ENCODE measurements at places on chromosomes 6 and 20. TPM values are rescaled to one million over a fixed set of nuclear protein-coding genes. Genes with fewer than 3 reads are reported as not detected.

The RALGAPA2 gene
- 31.3 TPM for total RNA-seq

The BFSP1 gene
- total RNA-seq, result 1.1 TPM

The KHDC1L gene
- not detected for total RNA-seq

The RCAN2 gene
- total RNA-seq, result 0.10 TPM

The PDE7B gene
- 2.0 TPM for total RNA-seq

The STK38 gene
- 91.6 TPM for total RNA-seq

The RPL7L1 gene
- total RNA-seq, result 69.5 TPM

The PDE10A gene
- not detected for total RNA-seq

The CRISP3 gene
- total RNA-seq, result not detected

The PRR18 gene
- not detected for total RNA-seq

The ZNF831 gene
- 9.7 TPM for total RNA-seq

The BTN1A1 gene
- not detected for total RNA-seq

The MRAP2 gene
- not detected for total RNA-seq

The KCNK16 gene
- not detected for total RNA-seq

The KIF13A gene
- not detected for total RNA-seq

The OPRM1 gene
- total RNA-seq, result not detected

The SLC17A1 gene
- total RNA-seq, result not detected

The MATN4 gene
- not detected for total RNA-seq

The BEND6 gene
- total RNA-seq, result not detected

The CSE1L gene
- total RNA-seq, result 60.4 TPM

The WFDC10B gene
- not detected for total RNA-seq

The PTCHD4 gene
- total RNA-seq, result not detected

The ZBTB46 gene
- total RNA-seq, result 0.05 TPM

The PAX1 gene
- not detected for total RNA-seq

The SLC22A1 gene
- 0.60 TPM for total RNA-seq

The ULBP2 gene
- 2.7 TPM for total RNA-seq

The CASS4 gene
- total RNA-seq, result 5.8 TPM

The CTCFL gene
- not detected for total RNA-seq

The C20orf141 gene
- not detected for total RNA-seq

The RTF2 gene
- total RNA-seq, result 95.4 TPM

The DNAH8 gene
- total RNA-seq, result 0.03 TPM

The UNC5CL gene
- 1.6 TPM for total RNA-seq

The TMEM244 gene
- total RNA-seq, result not detected

The FILIP1 gene
- total RNA-seq, result not detected

The SAMD10 gene
- total RNA-seq, result 20.5 TPM

The PCK1 gene
- total RNA-seq, result not detected

The RAD21L1 gene
- not detected for total RNA-seq

The PGC gene
- total RNA-seq, result not detected

The IL17F gene
- not detected for total RNA-seq

The BLOC1S5 gene
- 19.7 TPM for total RNA-seq

The NEU1 gene
- total RNA-seq, result 23.4 TPM

The PBX2 gene
- total RNA-seq, result 95.5 TPM

The APMAP gene
- total RNA-seq, result 40.3 TPM

The HLA-DMA gene
- 26.2 TPM for total RNA-seq

The PTCRA gene
- total RNA-seq, result not detected

The SLCO4A1 gene
- total RNA-seq, result 66.6 TPM

The GABRR1 gene
- not detected for total RNA-seq

The FAM229B gene
- total RNA-seq, result 1.2 TPM

The SLC22A2 gene
- not detected for total RNA-seq

The CST4 gene
- not detected for total RNA-seq

The SLPI gene
- not detected for total RNA-seq

The BPIFB2 gene
- total RNA-seq, result not detected

The BEND3 gene
- 2.1 TPM for total RNA-seq

The C6orf132 gene
- not detected for total RNA-seq

The EBF4 gene
- total RNA-seq, result 2.0 TPM

The HLA-DOB gene
- total RNA-seq, result 1.4 TPM

The GGTLC1 gene
- not detected for total RNA-seq

The HCRTR2 gene
- total RNA-seq, result not detected

Measured in activated naive CD4-positive, alpha-beta T cell treated with anti-CD3 and anti-CD28 coated beads, Interleukin-2, amount 10 ng/mL, durations not matched to agents 5 hours and 36 hours (primary cell).